ENCODE measurements at places on chromosomes 3 and 15.

GRCh38 chr3:124059580-124059979 lies 67.7 kb upstream of the ROPN1 start:
- no peaks in the 10 kb centered on the region for H3K36me3 ChIP-seq
- DNase-seq: no peak
- H3K27me3 ChIP-seq: peaks cover 3% of the 10 kb centered on the region
- H3K4me3 ChIP-seq: no peak overlapping the region
- H3K27ac ChIP-seq: no peak overlapping the region

DNA sequence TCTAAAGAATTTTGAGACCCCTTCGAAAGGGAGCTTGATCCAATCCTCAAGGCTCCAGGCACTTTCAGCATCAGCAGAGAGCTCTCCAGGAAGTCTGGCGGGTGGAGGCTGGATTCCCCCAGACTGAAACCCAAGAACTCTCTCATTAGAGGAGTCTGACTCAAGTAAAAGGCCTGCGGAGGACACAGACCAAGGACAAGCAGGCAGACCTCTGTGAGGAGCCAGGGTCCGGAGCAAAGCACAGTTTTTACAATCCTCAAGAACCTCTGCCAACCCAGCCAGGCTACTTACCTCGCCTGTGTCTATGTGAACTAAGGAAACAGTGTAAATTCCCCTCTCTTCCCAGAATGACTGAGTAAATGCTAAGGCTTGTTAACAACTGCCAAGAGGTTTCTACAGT lies 86.2 kb downstream of the FBN1 start:
- no peaks in the 10 kb centered on the region for H3K36me3 ChIP-seq
- DNase-seq: no peak
- no peak overlapping the region for H3K27ac ChIP-seq
- H3K27me3 ChIP-seq: no peaks in the 10 kb centered on the region
- H3K4me3 ChIP-seq: no peak overlapping the region

GRCh38 chr3:170910542-170910941 lies 2.1 kb upstream of the EIF5A2 start:
- no peak overlapping the region for H3K27ac ChIP-seq
- H3K4me1 ChIP-seq: peaks cover 15% of the 10 kb centered on the region
- H3K27me3 ChIP-seq: no peaks in the 10 kb centered on the region
- H3K4me3 ChIP-seq: no peak overlapping the region

DNA sequence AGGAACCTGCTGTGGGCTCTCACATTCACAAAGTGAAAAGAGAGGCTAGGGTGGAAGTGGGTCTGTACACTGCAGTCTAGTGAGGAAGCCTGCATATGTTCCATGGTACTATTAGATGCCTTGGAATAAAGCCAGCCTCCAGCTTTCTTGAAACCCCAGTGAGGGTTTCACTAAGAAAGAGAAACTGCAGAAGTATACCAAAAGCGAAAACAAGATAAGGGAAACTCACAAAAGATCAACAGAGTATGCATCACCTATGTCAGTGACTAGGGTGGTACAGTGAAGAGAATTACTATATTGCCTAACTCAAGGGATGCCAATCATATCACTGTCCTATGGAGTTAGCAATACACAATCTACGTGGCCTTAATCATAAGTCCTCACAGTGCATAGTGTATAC lies 212.5 kb upstream of the GADL1 start:
- no peaks in the 10 kb centered on the region for H3K27me3 ChIP-seq
- peaks cover 9% of the 10 kb centered on the region for H3K4me1 ChIP-seq
- H3K4me3 ChIP-seq: no peak overlapping the region
- H3K27ac ChIP-seq: no peak overlapping the region
- no peaks in the 10 kb centered on the region for H3K36me3 ChIP-seq

DNA sequence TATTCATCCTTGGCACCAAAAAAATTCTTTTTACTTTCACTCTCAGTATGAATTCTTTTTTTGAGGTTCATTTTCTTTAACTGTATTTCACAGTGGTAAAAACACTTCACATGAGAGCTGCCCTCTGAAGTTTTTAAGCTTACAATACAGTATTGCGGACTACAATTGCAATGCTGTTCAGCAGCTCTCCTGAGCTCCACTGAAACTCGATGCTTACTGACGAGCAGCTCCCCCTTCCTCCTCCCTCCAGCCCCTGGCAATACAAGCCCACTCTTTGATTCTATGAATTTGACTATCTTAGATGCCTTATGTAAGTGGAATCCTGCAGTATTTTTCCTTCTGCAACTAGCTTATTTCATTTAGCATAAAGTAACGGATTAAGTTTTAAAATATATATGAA lies 183.4 kb downstream of the ADAMTS17 start:
- no peak for DNase-seq
- H3K27me3 ChIP-seq: no peaks in the 10 kb centered on the region
- no peak overlapping the region for H3K4me3 ChIP-seq
- no peak overlapping the region for H3K27ac ChIP-seq
- no peaks in the 10 kb centered on the region for H3K36me3 ChIP-seq

DNA sequence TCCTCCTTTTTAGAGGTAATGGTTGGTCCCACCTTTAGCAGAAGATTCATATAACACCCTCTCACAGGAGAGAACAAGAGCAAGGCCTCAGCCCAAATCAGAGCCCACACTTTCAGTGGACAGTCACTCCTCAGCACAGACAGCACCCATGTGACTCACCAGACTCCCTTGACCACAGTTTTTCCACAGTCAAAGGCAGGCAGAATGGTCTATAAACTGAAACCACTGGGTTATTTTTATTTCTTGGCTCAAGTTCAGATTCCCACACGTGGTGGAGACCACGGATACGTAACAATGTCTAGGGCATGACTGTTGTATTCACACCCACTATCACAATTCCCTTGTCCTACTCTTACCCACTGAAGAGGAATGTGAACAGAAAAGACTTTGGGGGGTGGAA lies 237.8 kb upstream of the UBE2E1 start:
- H3K27me3 ChIP-seq: no peaks in the 10 kb centered on the region
- H3K36me3 ChIP-seq: no peaks in the 10 kb centered on the region
- DNase-seq: no peak

DNA sequence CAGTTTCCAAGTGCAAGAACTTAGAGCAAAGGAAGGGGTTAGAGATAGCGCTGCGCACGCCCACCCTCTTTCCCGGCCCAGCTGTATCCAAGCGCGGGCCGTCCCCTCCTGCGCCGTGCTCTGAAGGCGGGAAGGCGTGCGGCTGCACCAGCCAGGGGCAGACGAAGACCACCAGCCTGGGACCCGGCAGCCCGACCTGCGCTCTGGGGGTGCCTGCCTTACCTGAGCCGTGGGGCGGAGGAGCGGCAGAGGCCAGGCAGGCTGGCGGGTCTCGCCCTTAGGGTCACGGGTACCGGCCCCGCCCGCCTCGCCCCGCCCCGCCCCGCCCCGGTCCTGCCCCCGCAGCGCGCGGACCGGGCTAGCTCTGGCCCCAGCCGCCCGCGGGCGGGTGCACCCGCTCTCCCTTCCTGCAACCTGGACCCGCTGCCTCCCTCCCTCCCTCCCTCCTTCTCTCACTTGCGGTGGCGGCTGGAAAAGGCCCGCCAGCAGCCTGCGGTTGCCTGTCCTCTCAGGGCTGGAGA lies at the start of gene WDR72:
WDR72 (minus strand) TSS at position 253 of the 521 bp plus-strand sequence. CDS start 26,514 bp downstream, outside the sequence.
- H3K27ac ChIP-seq: no peak within 1 kb of the TSS
- peaks cover 17% of the 10 kb centered on the region for H3K4me1 ChIP-seq
- H3K27me3 ChIP-seq: peaks cover 37% of the 10 kb centered on the region

- no peak overlapping the region for H3K4me3 ChIP-seq
- no peaks in the 10 kb centered on the region for H3K4me1 ChIP-seq
- H3K27ac ChIP-seq: no peak overlapping the region
- no peak for DNase-seq
- H3K27me3 ChIP-seq: no peaks in the 10 kb centered on the region
- H3K36me3 ChIP-seq: no peaks in the 10 kb centered on the region
These were observed 11.5 kb upstream of the SPINK8 start for GRCh38 chr3:48344867-48345507.

DNA sequence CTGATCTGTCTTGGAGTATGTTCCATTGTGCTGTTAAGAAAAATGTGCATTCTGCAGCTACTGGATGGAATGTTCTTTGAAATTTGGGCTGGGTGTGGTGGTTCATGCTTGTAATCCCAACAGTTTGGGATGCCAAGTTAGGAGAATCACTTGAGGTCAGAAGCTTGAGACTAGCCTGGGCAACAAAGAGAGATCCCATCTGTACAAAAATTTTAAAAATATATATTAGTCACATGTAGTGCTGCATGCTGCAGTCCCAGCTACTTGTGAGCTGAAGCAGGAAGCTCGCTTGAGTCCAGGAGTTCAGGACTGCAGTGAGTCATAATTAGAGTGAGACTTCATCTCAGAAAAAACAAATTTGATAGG lies 62.8 kb upstream of the PLSCR4 start:
- no peak overlapping the region for H3K27ac ChIP-seq
- H3K36me3 ChIP-seq: no peaks in the 10 kb centered on the region
- no peak overlapping the region for H3K4me3 ChIP-seq
- no peak for DNase-seq
- H3K4me1 ChIP-seq: peaks cover 4% of the 10 kb centered on the region
- H3K27me3 ChIP-seq: no peaks in the 10 kb centered on the region

DNA sequence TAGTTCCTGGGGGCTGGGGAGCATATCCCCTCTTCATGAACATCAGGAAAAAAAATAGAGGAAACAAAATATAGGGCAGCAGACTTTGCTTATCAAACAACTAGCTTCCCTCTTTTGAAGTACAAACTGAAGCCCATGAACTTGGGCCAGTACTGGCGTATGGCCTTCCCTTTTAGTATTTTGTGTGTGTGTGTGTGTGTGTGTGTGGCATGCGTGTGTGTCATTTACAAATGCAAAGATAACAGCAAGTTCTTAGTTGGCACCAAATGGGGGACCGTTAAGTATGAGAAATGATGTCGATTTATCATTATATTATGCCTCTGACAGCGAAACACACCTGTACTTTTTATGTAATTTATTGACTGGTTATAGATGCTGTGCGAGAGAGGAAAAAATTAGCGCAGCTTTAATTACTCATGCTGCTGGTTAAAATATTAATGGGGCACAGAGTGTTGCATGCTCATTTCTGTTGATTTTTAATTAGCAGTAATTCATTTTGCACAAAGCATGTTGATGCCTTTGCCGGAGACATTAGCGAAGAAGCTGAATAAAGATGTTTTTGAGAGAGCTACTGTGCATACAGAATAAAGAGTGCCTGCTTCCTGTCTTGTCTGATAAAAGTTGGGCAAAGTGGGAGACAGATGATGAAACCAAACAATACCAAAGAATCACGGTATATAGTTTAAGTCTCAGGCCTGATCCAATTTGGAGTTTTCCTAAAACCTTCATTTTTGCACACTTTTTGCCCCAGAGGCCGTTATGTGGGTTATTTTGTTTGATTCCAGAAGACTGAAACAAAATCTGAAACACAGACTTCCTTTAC lies 297.1 kb downstream of the SATB1 start:
- no peak overlapping the region for H3K4me3 ChIP-seq
- no peak for DNase-seq
- no peak overlapping the region for H3K27ac ChIP-seq
- H3K27me3 ChIP-seq: no peaks in the 10 kb centered on the region
- H3K36me3 ChIP-seq: no peaks in the 10 kb centered on the region
- H3K4me1 ChIP-seq: no peaks in the 10 kb centered on the region

GRCh38 chr3:101950985-101951733 lies 101.8 kb downstream of the NFKBIZ start:
- H3K36me3 ChIP-seq: no peaks in the 10 kb centered on the region
- no peak overlapping the region for H3K4me3 ChIP-seq
- H3K4me1 ChIP-seq: no peaks in the 10 kb centered on the region
- no peaks in the 10 kb centered on the region for H3K27me3 ChIP-seq
- DNase-seq: no peak

GRCh38 chr3:139106013-139106932 lies 61.6 kb upstream of the PRR23C start:
- no peak for DNase-seq
- peaks cover 6% of the 10 kb centered on the region for H3K4me1 ChIP-seq
- H3K27ac ChIP-seq: no peak overlapping the region
- peaks cover 4% of the 10 kb centered on the region for H3K27me3 ChIP-seq

DNA sequence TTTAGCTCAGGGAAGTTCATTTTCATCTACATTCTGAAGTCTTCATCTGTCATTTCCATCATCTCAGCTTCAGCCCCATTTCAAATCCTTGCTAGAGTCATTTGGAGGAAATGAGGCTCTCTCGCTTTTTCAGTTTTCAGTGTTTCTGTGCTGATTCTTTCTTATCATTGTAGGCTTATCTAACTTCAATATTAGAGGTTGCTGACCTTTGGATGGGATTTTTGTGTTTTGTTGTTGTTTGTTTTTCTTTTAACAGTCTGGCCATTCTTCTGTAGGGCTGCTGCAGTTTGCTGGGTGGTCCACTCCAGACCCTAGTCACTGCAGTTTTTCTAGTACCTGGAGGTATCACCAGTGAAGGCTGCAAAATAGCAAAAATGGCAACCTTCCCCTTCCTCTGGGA lies 8.6 kb downstream of the OR5H2 start:
- H3K36me3 ChIP-seq: no peaks in the 10 kb centered on the region
- no peaks in the 10 kb centered on the region for H3K4me1 ChIP-seq
- H3K27me3 ChIP-seq: no peaks in the 10 kb centered on the region
- H3K27ac ChIP-seq: no peak overlapping the region
- no peak for DNase-seq

- DNase-seq: no peak
- no peaks in the 10 kb centered on the region for H3K4me1 ChIP-seq
- H3K4me3 ChIP-seq: no peak overlapping the region
- no peaks in the 10 kb centered on the region for H3K27me3 ChIP-seq
These were observed 149.4 kb downstream of the CFAP20DC start for GRCh38 chr3:58900386-58900785.

- H3K4me3 ChIP-seq: no peak overlapping the region
- H3K4me1 ChIP-seq: peaks cover 16% of the 10 kb centered on the region
- peaks cover 48% of the 10 kb centered on the region for H3K36me3 ChIP-seq
These were observed 4.7 kb downstream of the RRP9 start for GRCh38 chr3:51937014-51937413.

DNA sequence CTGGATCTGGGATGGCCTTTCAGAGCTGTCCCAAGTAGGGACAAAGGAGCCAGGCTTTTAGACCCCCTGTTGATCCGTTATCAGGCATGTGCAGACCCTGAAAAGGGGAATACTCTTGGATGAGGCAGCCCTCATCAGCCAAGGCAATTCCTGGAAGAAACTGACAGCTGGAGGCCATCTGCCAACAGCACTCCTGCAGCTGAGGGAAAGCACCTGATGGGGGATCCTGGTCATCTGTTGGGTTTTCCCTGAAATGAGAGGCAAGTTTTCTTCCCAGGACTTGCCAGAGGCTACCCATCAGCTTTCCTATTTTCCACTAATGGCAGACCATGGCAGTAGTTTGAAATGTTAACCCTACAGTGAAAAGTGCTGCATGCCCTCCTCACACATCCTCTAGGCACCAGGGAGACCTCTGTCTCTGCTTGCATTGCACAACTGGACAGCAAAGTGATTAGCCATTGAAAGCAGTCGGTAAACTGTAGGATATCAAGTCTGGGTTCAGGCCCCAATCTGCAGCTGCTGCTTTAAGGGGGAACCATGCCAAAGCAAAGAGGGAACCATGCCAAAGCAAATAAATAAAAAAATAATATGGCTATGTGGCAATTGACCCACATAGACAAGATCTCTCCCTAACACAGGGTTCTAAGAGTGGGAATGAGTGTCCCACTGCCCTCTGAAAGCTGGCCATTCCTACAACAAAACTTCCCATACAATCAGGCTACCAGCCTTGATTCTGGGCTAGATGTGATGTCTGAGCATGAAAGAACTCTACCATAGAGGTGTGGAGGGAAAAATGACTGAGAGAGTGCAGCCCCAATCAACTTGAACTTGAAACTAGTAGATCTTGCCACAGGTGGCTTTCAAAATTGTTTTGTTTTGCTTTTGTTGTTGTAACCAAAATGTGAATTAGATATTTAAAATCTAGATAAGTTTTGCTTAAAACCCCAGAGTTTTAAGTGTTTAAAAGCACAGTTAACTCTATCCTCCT lies 232.0 kb upstream of the STT3B start:
- no peaks in the 10 kb centered on the region for H3K27me3 ChIP-seq
- H3K4me3 ChIP-seq: no peak overlapping the region
- H3K36me3 ChIP-seq: no peaks in the 10 kb centered on the region
- DNase-seq: no peak
